ENCODE measurements at places on chromosomes 13 and 19.

DNA sequence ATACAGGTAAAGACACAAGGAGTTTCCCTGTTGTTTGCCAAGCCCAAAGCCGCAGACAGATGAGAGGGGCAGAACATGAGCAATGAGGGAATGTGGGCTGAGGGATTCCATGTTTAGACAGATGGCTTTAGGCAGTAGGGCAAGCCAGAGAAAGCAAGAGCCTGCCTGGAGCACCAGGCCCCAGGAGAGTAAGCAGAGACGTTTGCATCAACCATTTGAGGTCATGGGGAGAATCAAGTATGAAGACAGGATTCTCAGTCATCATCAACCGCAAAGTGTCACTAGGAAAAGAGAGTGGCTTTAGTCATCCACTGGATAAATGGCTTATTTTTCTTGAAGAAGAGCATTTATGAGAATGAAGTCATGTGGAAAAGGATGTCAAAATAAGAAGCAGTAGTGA, 184.7 kb downstream of the COG6 start:
- DNase-seq = no peak

GRCh38 chr13:47303626-47304025, 406.8 kb upstream of the HTR2A start:
- no peak for DNase-seq

GRCh38 chr13:43171489-43171888, 148.1 kb downstream of the DNAJC15 start:
- DNase-seq = no peak

GRCh38 chr19:34220472-34221063, 33.8 kb upstream of the GARRE1 start:
- peak; percentile 49 for DNase-seq

- no peak for DNase-seq
Measured at GRCh38 chr19:1991018-1991913, 24.2 kb downstream of the BTBD2 start.

All from mesothelial cell of epicardium (in vitro differentiated cells).